IPS DF 6.9 (cell line): ENCODE measurements at places on chromosomes 12 and 14.
A peak's percentile ranks its signal among the peaks of the same experiment; 100 is the strongest.

DNA sequence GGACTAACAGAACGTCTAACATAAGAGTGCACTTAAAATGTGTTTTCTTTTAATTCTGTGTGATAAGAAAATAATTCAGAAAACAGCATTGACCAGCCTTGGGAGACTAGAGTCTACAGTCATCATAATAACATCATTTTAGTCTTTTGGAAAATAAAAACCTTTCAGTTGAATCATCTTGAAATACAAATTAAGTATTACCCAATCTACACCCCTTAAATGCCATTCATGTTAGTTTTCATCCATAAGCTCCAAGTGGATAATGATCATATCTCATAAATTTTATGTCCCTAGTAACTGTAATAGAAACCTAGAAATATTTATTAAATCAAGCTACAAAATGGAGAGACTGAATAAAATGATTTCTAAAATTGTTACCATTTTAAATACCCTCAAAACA is 32.4 kb downstream of the EPS8 start:
- H3K4me3 ChIP-seq: no peak overlapping the region
- H3K27ac ChIP-seq: no peak overlapping the region

GRCh38 chr12:79934281-79935020 is 446 bp downstream of the PPP1R12A start:
- no peaks in the 10 kb centered on the region for H3K4me1 ChIP-seq
- H3K27me3 ChIP-seq: no peaks in the 10 kb centered on the region
- peak overlapping the region; percentile 86 for H3K4me3 ChIP-seq
- no peaks in the 10 kb centered on the region for H3K36me3 ChIP-seq
- no peak overlapping the region for H3K27ac ChIP-seq

DNA sequence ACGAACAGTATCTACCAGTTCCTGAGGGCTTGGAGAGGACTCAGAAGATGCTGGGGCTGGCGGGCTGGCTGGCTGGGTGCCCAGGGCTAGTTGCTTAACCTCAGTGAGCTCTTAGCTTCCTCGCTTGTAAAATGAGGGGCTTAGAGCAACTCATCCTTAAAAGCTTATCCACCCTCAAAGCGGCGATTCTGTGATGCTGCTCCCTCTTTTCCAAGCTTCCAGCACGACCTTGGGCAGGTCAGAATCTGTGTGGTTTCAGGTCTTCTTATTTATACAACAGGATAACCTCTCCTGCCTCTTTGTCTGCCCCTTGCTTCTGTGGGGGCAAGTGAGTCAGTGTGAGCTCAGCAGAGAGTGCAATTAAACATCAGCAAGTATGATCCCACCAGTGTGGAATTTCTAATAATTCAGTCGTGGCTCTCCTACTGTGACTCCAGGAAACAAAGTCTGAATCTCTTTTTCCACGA is 281.8 kb downstream of the KSR2 start:
- no peaks in the 10 kb centered on the region for H3K36me3 ChIP-seq
- H3K27me3 ChIP-seq: no peaks in the 10 kb centered on the region
- no peak overlapping the region for H3K27ac ChIP-seq
- no peaks in the 10 kb centered on the region for H3K4me1 ChIP-seq
- no peak for DNase-seq
- no peak overlapping the region for H3K4me3 ChIP-seq

DNA sequence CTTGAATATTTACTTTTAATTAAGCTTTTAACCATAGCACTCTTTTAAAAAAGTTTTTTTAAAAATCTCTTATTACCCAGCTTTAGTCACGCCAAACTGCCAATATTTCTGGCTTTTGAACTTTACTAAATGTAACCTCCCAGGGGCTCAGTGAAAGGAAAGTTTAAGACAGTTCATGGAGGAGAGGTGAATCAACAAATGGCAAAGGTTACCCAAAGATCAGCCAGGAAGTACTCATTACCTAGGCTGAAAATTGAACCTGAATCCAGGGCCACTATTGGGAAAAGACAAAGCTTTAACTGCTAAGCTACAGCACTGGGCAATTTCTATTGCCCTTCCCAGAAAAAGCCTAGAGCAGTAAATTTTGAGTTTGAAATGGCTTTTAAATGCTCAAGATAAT is 282.2 kb downstream of the GPHN start:
- H3K4me3 ChIP-seq: no peak overlapping the region
- no peak overlapping the region for H3K27ac ChIP-seq
- no peaks in the 10 kb centered on the region for H3K4me1 ChIP-seq
- no peaks in the 10 kb centered on the region for H3K27me3 ChIP-seq

- H3K27ac ChIP-seq: no peak overlapping the region
- no peak for DNase-seq
- no peaks in the 10 kb centered on the region for H3K27me3 ChIP-seq
- H3K4me3 ChIP-seq: no peak overlapping the region
Observed at GRCh38 chr12:15581006-15581405, 208.2 kb downstream of the EPS8 start.

DNA sequence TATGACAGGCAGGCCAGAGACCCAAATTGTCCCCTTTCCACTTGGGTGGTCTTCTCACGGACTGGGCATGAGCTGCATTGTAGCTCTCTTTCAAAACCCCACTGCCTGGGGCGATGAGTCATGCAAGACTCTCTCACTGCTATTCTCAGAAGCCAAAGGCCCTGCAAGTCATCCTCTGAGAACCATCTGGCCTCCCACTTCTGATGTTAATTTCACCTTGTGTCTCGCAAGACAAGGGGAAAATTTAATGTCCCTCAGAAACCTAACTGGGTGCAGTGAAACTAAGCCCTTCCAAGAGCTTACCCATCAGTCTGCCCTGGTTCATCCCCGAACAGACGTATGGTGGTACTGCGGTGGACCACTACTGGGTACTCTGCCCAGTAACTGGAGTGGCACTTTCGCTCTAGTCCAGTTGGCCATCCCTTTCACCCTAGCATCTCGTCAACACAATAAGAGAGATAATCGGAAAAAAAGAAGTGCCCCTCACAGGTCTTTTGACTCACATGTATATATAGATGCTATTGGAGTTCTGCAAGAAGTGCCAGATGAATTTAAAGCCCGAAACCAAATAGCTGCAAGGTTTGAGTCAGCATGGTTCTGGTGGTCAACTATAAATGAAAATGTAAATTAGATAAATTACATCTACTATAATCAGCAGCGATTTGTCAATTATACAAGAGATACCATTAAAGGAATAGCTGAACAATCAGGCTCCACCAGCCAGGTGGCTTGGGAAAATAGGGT is 31.3 kb upstream of the LALBA start:
- peak; percentile 39 for DNase-seq
- no peaks in the 10 kb centered on the region for H3K27me3 ChIP-seq
- no peak overlapping the region for H3K4me3 ChIP-seq
- no peaks in the 10 kb centered on the region for H3K36me3 ChIP-seq
- no peaks in the 10 kb centered on the region; the same call in 1 of the 2 replicates for H3K4me1 ChIP-seq

GRCh38 chr14:21248739-21249411 is 20.4 kb downstream of the HNRNPC start:
- peaks cover 13% of the 10 kb centered on the region; the same call in 1 of the 2 replicates for H3K36me3 ChIP-seq
- no peak for DNase-seq
- no peaks in the 10 kb centered on the region for H3K27me3 ChIP-seq
- H3K4me3 ChIP-seq: no peak overlapping the region
- no peak overlapping the region for H3K27ac ChIP-seq
- no peaks in the 10 kb centered on the region for H3K4me1 ChIP-seq

DNA sequence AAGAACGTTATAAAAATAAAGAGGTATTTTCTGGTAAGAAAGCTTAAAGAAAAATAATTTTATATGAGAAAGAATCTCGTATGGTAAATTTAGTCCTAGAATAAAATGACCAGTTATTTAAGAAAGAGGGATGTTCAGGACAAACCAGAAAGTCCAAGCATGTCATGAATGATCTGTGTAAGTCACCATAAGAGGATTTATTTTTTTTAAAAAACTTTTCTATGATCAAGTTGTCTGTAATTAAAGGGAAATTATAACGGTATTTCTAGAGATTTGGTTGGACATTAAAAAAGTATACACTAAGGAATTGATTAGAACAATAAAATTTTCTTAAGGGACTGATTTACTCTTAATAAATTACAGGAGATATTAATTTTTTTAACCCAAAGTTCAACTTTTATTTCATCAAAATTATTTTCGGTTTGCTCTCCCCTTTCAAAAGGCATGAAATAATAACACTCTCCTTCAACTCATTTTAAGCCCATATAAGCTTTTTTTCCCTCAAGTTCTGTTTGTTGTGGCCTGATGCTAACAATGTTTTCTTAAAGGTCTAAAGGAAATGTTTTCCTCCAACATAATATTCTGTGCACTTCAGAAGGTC is 49.9 kb upstream of the CPSF6 start:
- DNase-seq: no peak
- no peak overlapping the region for H3K27ac ChIP-seq
- H3K4me3 ChIP-seq: no peak overlapping the region
- H3K27me3 ChIP-seq: no peaks in the 10 kb centered on the region

- no peak overlapping the region for H3K4me3 ChIP-seq
- no peaks in the 10 kb centered on the region for H3K36me3 ChIP-seq
- no peaks in the 10 kb centered on the region for H3K27me3 ChIP-seq
- DNase-seq: no peak
- no peaks in the 10 kb centered on the region for H3K4me1 ChIP-seq
Observed at GRCh38 chr14:53894456-53894855, 62.2 kb downstream of the BMP4 start.

GRCh38 chr14:102594514-102595175 is 2.2 kb downstream of the RCOR1 start:
- H3K4me3 ChIP-seq: no peak overlapping the region
- no peaks in the 10 kb centered on the region for H3K27me3 ChIP-seq
- peaks cover 3% of the 10 kb centered on the region; the same call in 1 of the 2 replicates for H3K4me1 ChIP-seq
- no peaks in the 10 kb centered on the region for H3K36me3 ChIP-seq

DNA sequence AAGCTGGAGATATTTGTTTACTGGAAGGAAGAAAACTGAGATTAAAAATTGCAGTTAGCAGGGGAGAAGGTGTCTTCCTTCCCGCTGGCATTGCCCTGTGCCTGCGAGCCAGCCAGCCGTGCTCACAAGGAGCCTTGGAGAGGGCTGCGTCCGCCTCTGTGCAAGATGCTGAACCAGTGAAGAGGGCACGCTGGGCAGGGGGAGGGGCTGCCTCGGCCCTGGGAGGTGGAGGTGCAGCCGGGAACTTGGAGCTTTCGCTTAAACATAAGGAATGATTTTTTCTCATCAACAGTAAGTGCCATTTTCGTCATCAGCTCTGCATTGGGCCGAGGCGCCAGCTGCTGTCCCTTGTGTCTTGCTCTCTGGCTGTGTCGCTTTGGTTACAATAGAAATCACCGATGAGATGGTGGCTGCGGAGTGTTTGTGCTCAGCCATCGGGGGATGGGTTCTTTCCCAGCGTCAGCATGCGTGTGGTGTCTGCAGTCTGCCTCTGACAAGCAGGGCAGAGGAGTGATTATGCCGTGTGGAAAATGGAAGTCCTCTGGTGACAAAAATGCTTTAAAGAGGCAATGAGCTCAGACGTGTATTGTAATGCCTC is 97.3 kb downstream of the ESR2 start:
- H3K27ac ChIP-seq: no peak overlapping the region
- DNase-seq: peak; percentile 18

DNA sequence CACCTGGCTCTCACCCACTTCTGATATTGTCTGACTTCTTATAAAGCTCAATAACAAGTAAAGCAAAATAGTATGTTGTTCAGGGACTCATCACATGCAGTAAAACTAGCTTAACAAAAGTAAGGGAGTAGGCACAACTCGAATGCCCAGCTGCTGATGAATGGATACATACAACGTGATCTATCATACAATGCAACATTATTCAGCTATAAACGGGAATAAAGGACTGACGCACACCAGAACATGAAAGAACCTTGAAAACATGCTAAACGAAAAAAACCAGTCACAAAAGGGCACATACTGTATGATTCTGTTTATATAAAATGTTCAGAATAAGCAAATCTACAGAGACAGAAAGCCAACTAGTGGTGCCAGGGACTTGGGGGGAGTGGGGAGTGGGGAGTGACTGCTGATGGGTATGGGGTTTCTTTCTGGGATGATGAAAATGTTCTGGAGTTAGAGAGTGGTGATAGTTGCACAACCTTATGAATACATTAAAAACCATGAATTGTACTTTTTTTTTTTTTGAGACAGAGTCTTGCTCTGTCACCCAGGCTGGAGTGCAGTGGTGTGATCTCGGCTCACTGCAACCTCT is 11.1 kb downstream of the PLBD2 start:
- no peak overlapping the region for H3K4me3 ChIP-seq
- H3K4me1 ChIP-seq: no peaks in the 10 kb centered on the region
- no peak for DNase-seq
- no peak overlapping the region for H3K27ac ChIP-seq

GRCh38 chr14:83342590-83342989 is 1808.9 kb upstream of the SEL1L start:
- no peaks in the 10 kb centered on the region for H3K36me3 ChIP-seq
- DNase-seq: no peak
- no peaks in the 10 kb centered on the region for H3K4me1 ChIP-seq

DNA sequence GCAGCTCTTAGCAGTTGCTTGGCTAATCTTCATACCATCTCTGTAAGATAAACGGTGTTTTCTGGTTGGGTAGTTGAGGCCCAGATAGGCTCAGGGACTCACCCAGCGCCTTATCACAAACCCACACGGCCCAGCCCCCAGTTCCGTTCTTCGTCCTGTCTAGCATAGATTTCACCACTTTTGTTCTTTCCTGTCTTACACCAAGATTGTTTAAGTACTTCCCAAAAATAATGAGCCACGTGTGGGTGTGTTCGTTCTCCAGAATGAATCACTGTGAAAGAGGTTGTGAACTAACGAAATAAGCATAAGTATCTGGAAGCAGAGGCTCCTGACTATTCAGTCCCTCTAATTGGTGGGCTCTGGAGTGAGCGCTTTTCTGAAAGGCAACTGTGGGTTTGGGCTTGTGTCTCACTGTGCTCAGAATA is 21.4 kb downstream of the ACVR1B start:
- H3K4me1 ChIP-seq: no peaks in the 10 kb centered on the region; the same call in none of the 2 replicates
- no peak overlapping the region for H3K27ac ChIP-seq
- H3K36me3 ChIP-seq: no peaks in the 10 kb centered on the region; the same call in none of the 2 replicates
- DNase-seq: no peak

DNA sequence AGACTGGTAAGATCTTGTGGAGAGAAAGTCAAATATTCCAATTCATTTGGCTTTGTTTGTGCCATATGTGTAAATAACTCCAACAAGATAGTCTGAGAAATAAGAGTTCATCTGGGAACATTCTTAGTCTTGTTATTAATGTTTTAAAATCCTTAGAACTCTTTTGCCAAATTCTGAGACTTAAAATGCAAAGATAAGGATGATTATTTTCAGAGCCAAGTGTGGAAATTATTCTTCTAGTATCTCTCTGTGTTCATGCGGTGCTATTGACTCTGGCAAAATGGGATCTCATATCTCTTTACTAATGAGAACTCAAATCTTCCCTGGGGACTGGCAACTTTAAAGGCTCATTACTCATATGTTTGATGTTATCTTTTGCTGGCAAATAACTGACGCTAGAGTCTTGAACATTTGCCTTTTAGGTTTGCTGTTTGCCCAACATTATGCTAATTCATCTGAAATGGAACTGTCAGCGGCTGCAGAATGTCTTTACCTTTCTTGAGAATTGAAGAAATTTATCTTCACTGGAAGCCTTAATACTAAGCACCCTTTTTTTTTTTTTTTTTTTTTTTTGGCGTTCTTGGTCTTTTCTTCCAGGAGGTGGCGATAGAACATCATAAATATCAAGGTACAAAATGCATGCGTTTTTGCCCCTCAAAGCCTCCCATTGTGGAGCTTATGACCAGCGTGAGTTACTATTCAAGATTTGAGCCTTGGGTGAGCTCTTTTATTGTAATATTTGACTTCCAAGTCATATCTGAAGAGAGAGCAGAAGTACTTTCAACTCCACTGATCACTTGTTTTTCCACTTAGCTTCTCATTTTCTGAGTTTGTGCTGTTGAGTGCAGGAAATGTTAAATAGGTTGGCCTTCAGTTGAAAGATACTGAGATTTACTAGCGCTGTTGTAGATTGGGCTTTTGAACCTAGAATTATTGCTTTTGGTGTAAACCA is 86.5 kb downstream of the CAND1 start:
- no peak overlapping the region for H3K4me3 ChIP-seq
- no peaks in the 10 kb centered on the region for H3K4me1 ChIP-seq
- no peaks in the 10 kb centered on the region for H3K27me3 ChIP-seq
- DNase-seq: peak; percentile 9
- H3K27ac ChIP-seq: no peak overlapping the region
